ENCODE measurements at places on chromosomes 3 and 15. TPM values are rescaled to one million over a fixed set of nuclear protein-coding genes. Genes with fewer than 3 reads are reported as not detected.

SPATA12 gene
- not detected for total RNA-seq

IQCH gene
- 2.2 TPM for total RNA-seq

LSAMP gene
- total RNA-seq: not detected

U2SURP gene
- 147 TPM for total RNA-seq

GOLGA8T gene
- total RNA-seq: 1.5 TPM

PLSCR5 gene
- not detected for total RNA-seq

TGM4 gene
- not detected for total RNA-seq

ARF4 gene
- total RNA-seq: 46.1 TPM

ENTPD3 gene
- not detected for total RNA-seq

SPRED1 gene
- total RNA-seq: 1.2 TPM

FRMD5 gene
- total RNA-seq: not detected

ZNF106 gene
- total RNA-seq: 50.9 TPM

DPPA2 gene
- not detected for total RNA-seq

TRPM1 gene
- not detected for total RNA-seq

PRSS50 gene
- total RNA-seq: not detected

SLC15A2 gene
- total RNA-seq: 1.8 TPM

CADM2 gene
- total RNA-seq: 0.62 TPM

CHRNB4 gene
- not detected for total RNA-seq

NR2E3 gene
- total RNA-seq: not detected

C3orf49 gene
- not detected for total RNA-seq

PLIN1 gene
- total RNA-seq: 0.79 TPM

KIF15 gene
- 42.3 TPM for total RNA-seq

GUCA1C gene
- not detected for total RNA-seq

ADAMTS9 gene
- total RNA-seq: not detected

MESP2 gene
- not detected for total RNA-seq

SCN11A gene
- total RNA-seq: 0.08 TPM

TWF2 gene
- 122 TPM for total RNA-seq

COL6A6 gene
- not detected for total RNA-seq

PAQR5 gene
- total RNA-seq: not detected

MYZAP gene
- total RNA-seq: not detected

ATP13A5 gene
- total RNA-seq: not detected
